CD4-positive, alpha-beta memory T cell (primary cell): ENCODE measurements at places on chromosomes 7 and 10. TPM values are rescaled to one million over a fixed set of nuclear protein-coding genes. Genes with fewer than 3 reads are reported as not detected.

ZNF680 gene
- 17.7 TPM for total RNA-seq

ANKRD26 gene
- 11.6 TPM for total RNA-seq

TET1 gene
- 1.5 TPM for total RNA-seq

DNA sequence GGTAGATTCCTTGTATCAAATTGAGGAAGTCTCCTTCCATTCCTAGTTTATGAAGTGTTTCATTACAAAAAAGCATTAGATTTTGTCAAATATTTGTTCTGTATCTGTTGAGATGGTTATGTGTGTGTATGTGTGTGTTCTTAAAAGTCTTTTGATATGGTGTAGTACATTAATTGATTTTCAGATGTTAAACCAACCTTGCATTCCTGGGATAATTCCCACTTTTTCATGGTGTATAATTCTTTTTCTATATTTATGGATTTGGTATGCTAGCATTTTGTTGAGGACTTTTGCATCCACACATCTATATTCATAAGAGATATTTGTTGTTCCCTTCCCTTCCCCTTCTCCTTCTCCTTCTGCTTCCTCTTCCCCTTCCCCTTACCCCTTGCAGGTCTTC, 8.9 kb upstream of the GIMAP8 start:
- DNase-seq, result no peak

DNA sequence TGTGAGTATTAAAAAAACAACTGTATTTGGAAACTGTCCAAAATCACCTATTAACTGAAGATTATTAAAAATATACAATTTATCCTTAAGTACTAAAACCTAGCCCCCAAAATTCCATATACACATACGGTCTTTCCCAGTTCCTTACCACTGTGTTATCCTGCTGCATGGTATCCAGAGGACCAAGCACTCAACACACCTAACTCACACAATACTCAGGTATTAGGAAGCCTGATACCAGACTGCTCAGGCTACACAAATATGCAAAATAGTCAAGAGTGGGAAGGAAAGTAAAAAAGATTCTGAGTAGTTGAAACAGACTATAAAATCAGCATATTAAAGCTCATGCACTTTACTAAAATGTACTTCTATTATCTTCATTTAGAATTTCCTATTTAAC, 67.2 kb downstream of the EPC1 start:
- DNase-seq, result no peak

GRCh38 chr7:10767771-10768170, 205.9 kb upstream of the PHF14 start:
- DNase-seq, result no peak
